ENCODE measurements at places on chromosomes 2 and 18.

- peak; percentile 55 for DNase-seq
Observed at GRCh38 chr2:26561918-26562810, 79.0 kb downstream of the CIB4 start.

- DNase-seq = no peak
Observed at GRCh38 chr2:115196587-115196986, 754.1 kb downstream of the DPP10 start.

DNA sequence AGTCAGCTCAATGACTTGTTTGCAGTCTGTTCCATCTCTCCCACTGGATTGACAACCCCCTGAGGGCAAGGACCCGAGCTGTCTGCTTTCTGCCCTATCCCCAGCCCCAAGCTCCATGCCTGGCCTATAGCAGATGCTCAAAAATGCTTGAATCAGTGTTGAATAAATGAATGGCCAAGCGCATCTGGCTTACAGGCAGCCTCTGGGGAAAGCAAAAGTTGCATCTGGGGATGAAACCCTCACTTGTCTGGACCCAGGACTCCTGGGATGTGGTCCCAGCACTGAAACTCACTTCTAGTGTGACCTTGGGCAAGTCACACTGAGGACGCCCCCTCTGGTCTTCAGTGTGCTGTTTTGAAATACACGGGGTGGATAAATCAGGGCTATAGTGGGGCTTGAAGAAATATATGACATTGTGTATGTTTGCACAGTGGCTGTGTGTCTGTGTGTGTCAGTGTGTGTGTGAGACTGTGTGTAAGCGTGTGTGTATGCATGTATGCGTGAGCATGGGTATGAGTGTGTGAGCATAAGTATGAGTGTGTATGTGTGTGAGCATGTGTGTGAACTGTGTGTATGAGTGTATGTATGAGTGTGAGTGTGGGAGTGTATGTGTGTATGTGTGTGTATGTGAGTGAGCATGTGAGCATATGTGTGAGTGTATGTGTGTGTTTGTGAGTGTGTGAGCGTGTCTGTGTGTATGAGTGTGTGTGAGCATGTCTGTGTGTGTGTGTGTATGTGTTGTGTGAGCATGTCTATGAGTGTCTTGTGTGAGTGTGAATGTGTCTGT is 27.8 kb upstream of the TNS1 start:
- DNase-seq = no peak

- no peak for DNase-seq
Observed at GRCh38 chr2:2590841-2591541, 259.9 kb upstream of the MYT1L start.

DNA sequence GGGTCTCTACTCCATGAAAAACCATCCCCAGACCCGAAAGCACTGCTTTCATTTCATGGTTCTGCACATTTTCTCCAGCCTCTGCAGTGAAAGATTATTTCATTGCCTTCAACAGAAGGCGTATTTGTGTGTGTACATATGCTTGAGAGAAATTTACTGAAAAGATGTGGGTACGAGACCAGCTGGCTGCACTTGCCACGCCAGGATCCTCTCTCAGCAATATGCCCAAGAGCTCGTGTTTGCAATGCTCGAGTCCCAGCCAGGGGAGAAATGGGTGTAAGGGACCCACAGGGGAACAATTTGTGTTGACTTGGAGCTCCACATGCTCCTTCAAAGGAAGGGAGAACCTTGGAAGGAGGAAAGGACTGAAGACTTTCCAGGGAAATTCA is 37.3 kb downstream of the TMEM177 start:
- DNase-seq = no peak

GRCh38 chr2:74695663-74696062 is 41.6 kb downstream of the SEMA4F start:
- no peak for DNase-seq

All from endothelial cell of umbilical vein (primary cell).